DMS79 (cell line): ENCODE measurements at places on chromosomes 6 and 20.
A peak's percentile ranks its signal among the peaks of the same experiment; 100 is the strongest.

DNA sequence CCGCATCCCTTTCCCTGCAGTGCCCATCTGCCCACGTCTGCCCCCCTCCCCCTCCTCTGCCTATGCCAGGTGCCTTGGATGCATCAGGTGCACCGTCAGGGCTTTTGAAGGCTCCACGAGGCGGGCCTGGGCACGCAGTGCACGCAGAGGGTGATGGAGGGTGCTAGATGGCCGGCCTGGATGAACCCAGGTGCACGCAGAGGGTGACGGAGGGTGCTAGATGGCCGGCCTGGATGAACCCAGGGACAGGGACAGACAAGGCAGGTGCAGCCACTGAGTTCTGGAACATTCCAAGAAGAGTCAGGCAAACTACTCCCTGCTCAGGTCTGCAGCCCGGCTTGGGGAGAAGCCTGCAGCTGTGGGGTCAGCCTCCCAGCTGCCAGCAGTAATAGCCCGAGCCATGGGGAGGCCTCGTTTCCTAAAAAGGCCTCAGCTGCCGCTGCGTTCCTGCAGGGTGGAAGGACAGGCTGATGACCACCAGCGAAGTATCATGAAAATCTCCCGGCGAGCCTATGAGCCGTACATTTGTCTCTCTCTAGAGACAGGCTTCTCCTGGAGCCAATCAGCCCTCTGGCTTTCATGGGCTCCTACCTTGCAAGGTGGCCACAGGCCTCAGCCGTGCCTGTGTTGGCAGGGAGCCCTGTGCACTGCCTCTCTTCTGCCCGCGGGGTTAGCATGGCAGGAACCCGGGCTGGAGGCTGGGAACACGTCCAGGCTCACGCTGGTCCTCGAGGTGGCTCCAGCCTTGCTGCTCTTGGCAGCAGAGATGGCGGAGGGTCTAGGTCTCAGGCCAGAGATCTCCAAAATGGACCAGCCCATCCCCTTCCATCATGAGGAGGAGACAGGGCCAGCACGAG, 29.6 kb downstream of the NTSR1 start:
- DNase-seq: peak; percentile 64

- no peak for DNase-seq
Measured at GRCh38 chr20:59232618-59233017, 67.8 kb upstream of the EDN3 start.

DNA sequence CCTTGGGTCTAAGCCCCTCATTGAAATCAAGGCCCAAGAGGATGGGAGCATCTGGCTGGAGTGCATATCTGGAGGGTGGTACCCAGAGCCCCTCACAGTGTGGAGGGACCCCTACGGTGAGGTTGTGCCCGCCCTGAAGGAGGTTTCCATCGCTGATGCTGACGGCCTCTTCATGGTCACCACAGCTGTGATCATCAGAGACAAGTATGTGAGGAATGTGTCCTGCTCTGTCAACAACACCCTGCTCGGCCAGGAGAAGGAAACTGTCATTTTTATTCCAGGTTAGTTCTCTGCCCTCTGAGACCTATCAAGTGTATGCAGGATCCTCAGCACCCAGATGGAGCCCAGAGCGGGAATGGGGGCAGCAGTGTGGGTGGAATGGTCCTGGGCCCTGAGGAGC, 5.1 kb downstream of the BTN2A2 start:
- DNase-seq: no peak

DNA sequence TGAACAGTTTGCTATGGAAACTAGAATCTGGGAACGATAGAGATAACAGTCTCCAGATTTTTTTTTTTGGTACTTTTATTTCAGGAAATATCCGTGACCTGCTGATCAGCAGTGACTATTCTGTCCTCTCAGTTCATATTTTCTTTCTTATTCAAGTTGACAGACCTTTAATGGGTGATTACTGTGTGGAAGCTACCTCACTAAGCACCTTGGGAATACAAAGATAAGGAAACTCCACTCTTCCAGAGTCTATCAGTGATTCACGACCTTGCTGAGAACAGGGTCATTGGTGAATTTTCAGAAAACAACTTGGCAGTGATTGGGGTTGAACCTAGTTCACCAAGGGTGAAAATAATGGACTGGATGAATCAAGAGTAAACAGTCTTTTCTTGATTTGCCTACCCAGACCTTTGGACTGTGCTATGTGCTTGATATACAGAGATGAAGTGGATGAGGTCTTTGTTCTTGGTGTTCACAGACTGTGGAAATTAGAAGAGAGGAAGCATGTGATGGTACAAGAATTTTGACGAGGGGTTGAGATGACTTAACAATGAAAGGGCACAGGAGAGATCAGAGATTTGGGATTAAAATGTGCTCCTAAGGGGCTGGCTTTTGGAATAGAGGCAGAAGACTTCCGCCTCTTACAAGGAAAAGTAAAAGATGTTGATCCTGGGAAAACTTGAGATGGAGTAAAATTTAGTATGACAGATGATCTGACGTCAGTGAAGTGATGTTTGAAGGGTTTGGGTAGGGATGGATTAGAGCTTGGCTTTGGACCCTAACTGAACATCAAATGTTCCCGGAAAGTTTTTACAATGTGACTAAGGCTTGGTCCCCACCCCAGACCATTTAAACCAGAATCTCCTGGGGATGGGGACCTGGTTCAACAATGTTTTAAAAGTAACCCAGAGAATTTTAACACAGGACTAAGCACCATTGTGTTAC, 1.2 kb downstream of the KAT14 start:
- DNase-seq: no peak

DNA sequence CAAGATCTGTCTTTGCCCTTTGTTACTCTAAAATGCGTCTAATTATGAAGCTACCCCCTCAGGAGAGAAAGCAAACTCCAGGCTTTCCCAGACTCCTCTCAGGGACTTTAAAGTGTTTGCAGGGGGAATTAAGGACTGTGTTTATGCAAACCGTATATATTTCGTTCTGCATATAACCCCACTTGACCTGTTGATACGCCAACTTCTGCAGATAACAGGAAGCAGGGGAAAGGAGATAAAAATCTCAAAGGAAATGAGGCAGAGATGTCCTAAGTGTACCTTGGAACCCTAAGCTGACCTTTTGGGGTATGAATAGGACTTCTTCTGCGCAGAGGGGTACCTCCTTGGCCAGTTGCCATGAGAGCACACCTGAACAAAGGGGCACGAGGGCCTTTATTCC, 8.1 kb downstream of the SYCP2L start:
- DNase-seq: no peak

DNA sequence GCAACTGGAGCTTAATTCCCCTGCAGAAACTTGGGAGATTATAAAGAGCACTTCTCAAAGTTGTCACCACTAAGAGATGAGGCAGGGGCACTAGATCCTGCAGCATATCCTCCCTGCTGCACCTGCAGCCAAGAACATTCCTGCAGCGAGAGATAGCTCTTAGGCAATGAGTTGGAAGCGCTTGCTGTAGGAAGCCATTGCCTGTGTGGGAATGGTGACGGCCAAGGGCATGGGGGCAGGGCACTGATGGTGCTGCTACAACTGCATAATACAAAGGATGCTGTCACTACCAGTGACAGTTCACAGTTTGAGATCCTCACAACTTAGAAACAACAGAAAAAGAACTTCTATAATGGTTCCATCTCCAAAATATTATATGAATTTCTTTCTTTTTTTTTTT, 89.9 kb downstream of the CDS2 start:
- DNase-seq: no peak

DNA sequence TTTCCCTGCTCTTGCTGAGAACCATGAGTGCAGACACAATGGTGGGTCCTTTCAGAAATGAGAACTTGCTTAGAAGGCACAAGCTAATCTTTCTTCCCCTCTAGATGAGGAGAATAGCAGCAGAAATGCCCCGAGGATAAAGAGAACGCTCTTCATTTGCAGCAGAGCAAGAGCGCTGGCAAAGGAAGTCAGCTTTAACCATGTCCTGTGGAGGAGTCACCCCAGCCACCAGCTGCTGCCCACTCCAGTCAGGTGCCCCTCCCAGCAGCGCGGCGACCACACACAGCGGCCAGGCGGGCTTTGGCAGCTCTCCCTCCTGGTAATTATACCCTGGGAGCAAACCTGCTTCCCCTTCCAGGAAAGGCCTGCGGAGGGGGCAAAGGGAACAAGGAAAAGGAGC, 42.4 kb upstream of the EMILIN3 start:
- peak; percentile 64 for DNase-seq

- no peak for DNase-seq
Measured at GRCh38 chr6:157721830-157722229, 101.2 kb upstream of the SNX9 start.

GRCh38 chr6:16511040-16511660, 250.1 kb downstream of the ATXN1 start:
- no peak for DNase-seq

- no peak for DNase-seq
Measured at GRCh38 chr6:56856036-56856580, 98.8 kb upstream of the BEND6 start.

GRCh38 chr6:135667691-135668455, 170.3 kb upstream of the AHI1 start:
- DNase-seq: peak; percentile 81

- DNase-seq: peak; percentile 16
Measured at GRCh38 chr20:25196786-25197120, 1.2 kb downstream of the ENTPD6 start.

DNA sequence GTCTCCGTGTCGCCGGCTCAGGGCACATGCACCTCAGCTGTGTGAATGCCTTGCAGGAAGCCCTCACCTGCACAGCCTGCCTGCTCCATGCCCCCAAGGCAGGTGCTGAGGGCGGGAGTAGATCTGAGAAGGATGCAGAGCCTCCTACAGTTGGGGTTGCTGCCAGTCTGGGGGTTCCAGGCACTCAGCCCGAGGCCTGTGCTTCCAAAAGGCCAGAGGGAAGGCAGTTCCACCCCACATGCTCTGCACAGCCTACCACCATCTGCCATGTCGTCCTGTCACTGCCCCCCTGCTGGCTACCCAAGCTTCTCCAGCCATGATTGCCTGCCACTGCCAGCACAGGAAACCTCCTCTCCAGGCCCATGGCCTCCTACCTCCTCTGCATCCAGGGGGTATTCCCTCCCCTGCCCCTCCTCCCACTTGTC, 19.3 kb downstream of the ACSS1 start:
- DNase-seq: no peak

GRCh38 chr20:6864740-6865139, 97.3 kb downstream of the BMP2 start:
- DNase-seq: no peak

GRCh38 chr20:48595495-48596333, 232.1 kb downstream of the PREX1 start:
- no peak for DNase-seq

- no peak for DNase-seq
Measured at GRCh38 chr6:90818163-90818562, 231.3 kb upstream of the MAP3K7 start.

GRCh38 chr6:166561771-166562359, 24.6 kb downstream of the RAMACL start:
- no peak for DNase-seq

DNA sequence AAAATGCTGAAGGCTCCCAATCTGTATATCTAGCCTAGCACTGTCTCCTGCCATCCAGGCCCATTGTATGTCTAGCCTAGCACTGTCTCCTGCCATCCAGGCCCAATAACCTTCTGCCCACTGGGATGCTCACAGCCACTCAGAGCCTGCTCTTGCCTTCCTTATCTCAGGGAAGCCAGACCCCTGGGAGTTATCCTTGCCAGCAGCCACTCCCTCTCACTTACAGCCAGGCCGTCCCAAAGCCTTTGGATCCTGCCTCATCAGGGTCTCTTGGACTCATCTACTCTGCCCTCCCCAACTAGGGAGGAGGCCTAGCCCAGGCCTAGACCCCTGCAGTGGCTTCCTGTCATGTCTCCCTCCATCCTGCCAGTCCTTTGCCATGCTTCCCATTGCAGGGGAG, 37.3 kb downstream of the KIF3B start:
- DNase-seq: no peak

- no peak for DNase-seq
Measured at GRCh38 chr6:149948011-149948410, 6.2 kb downstream of the ULBP2 start.

DNA sequence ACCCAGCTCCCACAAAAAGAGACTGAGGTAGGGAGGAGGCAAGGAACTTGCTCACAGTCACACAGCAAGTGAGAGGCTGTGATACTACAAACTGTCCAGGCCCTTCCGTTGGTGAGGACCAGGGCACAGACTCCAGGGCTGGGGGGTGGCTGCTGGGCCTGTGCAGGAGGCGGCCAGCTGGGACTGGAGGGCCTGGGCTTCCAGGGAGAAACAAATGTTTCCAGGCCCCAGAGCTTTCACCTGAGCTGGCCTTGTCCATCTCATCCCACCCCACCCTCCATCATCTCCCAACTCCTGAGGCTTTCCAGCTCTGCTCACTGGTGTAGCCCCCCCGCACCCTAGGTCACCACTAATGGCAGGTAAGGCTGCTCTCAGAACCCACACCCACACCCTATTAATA, 86.0 kb downstream of the GRM4 start:
- DNase-seq: no peak

- peak; percentile 66 for DNase-seq
Measured at GRCh38 chr6:161001421-161001820, 9.9 kb downstream of the MAP3K4 start.

GRCh38 chr20:45998337-45998736, 10.4 kb upstream of the MMP9 start:
- no peak for DNase-seq

GRCh38 chr6:43622541-43622940, 6.5 kb downstream of the GTPBP2 start:
- DNase-seq: no peak
